ENCODE measurements at places on chromosomes 11 and 22.
A peak's percentile ranks its signal among the peaks of the same experiment; 100 is the strongest.

DNA sequence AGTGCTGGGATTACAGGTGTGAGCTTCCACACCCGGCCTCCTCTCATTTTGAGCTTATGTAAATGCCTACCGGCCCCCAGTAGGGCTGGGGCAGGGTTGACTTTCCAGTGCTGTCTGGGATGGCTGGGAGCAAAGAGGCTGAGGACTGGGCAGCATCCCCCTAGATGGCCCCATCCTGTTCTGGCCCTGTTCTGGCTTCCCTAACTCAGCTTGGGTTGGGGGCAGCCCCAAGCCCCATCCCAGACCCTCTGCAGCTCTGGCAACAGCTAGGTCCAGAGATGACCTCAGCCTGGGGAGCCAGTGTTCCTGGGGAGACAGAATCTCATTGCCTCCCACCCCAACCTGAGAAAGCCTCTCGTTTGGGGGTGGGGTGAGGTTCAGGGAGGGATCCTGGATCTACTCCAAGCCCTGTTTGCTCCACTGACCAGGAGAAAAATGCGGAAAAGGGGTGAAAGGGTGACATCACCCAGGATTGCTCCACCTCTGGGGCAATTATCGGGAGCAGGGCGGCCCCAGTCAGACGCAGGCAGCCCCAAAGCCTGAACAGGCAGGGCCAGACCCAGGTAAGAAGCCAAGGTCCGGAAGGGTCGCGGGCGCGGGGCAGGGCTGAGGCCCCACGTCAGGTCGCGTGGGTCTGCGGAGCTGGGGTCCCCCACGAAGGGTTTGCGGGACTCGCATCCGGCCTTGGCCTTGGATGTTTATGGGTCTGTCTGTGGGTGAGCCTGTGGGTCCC, at the start of gene PNPLA2:
PNPLA2 (plus strand) TSS at position 519 of the 733 bp plus-strand sequence. CDS start 805 bp downstream, outside the sequence.
- DNase-seq: peak; percentile 41

- DNase-seq: peak; percentile 74
These were observed 8.8 kb upstream of the PLA2G3 start for GRCh38 chr22:31148953-31149627.

DNA sequence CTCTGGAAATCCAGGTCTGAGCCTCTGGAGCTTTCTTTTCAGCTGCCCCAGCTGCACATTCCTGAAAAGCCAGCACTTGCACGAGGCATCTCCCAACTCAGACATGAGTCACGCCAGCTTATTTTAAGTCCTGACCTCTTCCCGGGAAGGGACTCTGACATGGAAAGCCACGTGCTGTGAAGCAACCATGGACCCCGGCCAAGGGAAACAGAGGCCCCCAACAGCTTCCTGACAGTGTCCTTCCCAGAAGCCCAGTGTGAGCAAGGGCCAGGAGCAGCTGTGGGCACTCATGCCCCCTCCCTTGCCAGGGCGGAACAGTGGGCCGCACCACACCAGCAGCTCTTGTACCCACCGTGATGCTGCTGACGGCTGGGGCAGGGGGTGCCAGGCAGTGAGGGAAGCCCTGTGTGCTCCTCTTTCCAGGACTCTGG, 118.8 kb upstream of the CADM1 start:
- peak; percentile 90 for DNase-seq

GRCh38 chr11:30545507-30545906, 40.6 kb downstream of the MPPED2 start:
- no peak for DNase-seq

DNA sequence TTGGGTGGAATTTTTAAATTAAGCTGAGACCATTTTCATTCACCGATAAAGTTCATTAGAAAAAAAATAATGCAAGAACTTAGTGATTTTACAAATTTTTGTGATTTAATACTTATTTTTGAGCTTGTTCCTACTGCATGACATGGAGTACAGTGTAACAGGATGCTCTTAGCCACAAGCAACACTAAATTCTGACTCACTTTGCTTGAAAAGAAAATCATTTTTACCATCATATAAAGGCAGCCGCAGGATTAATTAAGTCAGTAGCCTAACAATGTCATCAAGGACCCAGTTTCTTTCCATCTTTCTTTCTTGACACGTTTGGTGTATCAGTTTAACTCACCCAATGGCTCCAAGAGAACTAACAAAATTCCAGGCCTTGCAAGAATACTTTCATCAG, 540.3 kb upstream of the LUZP2 start:
- DNase-seq: no peak

DNA sequence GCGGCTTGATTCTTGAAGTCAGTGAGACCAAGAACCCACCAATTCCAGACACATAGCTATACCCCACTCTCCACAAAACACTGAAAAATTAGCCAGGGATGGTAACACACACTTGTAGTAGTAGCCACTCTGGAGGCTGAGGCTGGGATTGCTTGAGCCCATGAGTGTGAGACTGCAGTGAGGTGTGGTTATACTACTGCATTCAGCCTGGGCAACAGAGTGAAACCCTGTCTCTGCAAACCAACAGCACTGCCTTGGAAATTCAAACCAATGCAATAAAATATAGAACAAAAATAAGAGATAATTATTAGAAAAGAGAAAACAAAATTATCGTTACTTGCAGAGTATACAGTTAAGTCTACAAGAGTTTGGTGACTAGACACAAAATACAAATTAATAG, 20.2 kb upstream of the PRDM10 start:
- DNase-seq: no peak
